ENCODE measurements at places on chromosomes 7 and 10.

GRCh38 chr10:101047961-101048892 is 13.6 kb upstream of the KAZALD1 start:
- no peak for DNase-seq

DNA sequence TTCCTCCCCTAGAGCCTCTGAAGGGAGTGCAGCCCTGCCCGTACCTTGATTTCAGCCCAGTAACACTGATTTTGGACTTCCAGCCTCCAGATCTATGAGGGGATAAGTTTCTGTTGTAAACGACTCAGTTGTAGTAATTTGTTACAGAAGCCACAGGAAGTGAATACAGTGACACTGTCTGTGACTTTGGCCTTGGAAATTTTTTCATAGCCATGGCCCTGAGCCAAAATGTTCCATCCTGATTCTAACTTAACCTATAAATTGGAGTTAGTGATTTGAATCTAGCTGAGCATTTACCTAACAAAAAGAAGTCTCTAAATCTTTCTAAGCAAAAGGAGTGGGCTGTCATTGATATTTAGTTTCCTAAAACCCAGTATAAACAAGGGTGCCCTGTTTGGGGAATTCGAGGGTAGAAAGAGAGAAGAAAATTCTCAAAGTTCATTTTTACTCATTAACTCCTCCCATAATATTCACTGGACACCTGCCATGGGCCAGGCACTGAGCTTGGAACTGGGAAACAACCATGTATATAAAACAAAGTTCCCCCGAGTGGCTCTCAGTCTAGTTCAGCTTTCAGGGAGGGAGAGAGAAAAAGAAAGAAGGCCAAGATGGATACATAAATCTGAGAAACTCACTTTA is 162.3 kb downstream of the SKIDA1 start:
- DNase-seq, result no peak

GRCh38 chr7:945556-946255 is 8.8 kb downstream of the ADAP1 start:
- no peak for DNase-seq

- no peak for DNase-seq
Measured at GRCh38 chr7:157707983-157708918, 371.4 kb downstream of the DNAJB6 start.

DNA sequence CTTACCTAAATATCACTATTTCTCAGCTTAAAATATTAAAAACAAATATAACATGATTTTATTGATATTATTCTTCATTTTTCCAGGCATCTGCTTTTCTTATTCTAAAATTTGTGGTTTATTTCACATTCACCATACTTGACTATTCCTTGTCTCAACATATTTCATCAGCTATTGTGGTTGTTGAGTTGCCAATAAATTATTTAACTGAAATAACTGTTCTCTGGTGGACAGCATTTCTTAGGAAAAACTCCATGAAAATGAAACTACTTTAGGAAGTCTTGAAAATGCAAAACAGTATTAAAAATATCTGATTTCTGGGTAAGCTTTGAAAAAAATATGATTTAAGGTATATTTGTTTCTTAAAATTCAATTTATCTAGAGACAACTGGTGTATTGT is 122.9 kb upstream of the SEMA3A start:
- no peak for DNase-seq

DNA sequence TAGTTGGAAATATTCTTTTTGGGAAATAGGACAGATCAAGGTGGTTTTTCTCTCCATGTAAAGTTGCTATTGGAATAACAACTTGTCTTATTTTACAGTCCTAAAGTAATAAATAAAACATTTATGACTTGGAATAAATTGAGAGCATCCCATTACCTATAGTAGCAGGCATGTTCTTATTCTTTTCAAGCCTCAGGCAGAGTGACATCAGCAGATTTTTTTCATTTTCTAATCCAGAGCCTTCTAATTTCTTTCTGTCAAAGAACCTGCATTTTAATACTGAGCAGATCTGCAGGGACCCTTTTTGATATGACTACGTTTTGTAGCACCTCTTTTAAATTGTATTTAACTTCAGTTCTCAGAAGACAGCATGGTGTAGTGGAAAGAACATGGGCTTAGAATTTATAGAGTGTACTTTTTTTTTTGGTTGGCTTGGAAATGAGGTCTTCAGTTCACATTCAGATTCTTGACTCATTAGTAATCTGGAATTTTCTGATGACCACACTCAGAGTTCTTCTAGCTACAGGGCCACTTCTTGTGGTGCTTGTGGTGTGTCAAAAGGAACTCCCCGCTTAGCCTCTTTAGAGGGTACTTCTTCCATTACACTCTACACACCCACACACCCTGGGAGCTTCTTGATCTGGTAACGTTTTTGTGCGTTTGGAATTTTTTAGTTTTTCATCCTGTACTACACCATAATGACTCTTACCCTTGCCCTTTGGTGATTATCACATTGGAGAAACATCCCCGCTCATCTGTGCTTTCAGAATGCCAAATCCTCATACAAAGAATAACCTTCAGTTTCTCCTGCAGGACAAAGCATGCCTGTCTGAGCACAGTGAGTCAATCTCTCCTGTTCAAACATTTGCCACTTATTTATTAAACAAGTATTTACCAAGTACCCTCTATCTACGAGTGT is 34.6 kb downstream of the AGK start:
- DNase-seq, result peak; percentile 86

GRCh38 chr7:18420748-18421147 is 74.8 kb upstream of the HDAC9 start:
- DNase-seq, result no peak

DNA sequence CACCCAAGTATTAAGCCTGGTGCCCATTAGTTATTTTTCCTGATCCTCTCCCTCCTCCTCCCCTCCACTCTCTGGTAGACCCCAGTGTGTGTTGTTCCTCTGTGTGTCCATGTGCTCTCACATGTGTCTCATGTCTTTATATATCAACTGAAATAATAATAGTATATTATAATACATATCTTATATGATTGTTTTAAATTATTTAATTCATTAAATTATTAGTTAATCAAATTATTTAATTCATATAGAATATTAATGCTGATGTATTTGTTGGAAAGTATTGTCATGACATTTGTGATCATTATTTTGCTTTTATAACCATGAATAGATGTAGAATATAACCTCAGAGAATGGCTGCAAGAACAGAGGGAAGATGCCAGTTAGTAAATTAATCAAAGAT is 647.5 kb downstream of the SORCS3 start:
- no peak for DNase-seq

- DNase-seq, result no peak
Measured at GRCh38 chr7:128115821-128116723, 84.8 kb upstream of the LRRC4 start.

DNA sequence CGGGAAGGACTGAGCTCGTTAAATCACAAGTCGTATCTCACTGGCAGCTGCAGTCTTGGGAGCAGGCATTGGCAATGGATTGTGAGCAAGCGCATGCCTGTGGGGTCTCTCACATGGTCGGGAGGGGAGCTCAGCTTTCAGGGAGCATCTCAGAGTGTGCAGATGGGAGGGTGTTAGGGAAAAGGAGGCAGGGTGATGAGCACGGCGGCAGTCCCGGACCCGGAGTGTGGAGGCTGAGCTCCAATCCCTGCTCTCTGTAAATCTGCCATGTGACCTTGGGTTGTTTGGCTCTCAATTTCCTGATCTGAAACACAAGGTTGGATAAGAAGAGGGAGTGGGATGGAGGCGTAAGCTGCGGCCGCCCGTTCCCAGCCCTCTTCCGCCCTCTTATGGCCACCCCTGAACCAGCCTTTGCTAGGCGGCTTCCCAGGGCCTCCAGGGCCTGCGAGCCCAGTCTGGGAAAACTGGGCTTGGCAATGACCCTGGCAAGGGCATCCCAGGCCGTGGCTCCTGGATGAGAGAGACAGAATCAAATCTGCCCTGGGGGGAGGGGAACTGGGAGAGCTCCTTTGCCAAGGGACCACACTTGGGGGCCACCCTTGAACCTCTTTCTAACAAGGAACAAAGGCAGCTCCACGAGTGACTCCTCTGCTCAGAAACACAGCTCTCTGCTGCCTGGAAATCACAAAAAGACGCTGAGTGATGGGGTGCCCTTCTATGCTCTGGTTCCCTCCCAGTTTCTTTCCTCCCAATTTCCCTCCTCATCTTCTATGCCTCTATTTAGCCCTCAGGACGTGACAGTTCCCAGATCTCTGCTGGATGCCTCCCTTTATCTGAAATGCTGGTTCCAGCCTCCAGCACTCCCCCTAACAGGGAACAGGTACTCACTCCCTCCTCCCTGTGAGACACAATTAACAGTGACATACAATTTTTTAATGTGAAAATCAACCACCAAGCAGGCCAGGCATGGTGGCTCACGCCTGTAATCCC is 41.7 kb upstream of the LOXL4 start:
- DNase-seq, result peak; percentile 92

GRCh38 chr10:29324220-29324841 is 35.5 kb downstream of the LYZL1 start:
- no peak for DNase-seq

GRCh38 chr7:5232874-5233273 is 42.8 kb downstream of the WIPI2 start:
- DNase-seq, result no peak

DNA sequence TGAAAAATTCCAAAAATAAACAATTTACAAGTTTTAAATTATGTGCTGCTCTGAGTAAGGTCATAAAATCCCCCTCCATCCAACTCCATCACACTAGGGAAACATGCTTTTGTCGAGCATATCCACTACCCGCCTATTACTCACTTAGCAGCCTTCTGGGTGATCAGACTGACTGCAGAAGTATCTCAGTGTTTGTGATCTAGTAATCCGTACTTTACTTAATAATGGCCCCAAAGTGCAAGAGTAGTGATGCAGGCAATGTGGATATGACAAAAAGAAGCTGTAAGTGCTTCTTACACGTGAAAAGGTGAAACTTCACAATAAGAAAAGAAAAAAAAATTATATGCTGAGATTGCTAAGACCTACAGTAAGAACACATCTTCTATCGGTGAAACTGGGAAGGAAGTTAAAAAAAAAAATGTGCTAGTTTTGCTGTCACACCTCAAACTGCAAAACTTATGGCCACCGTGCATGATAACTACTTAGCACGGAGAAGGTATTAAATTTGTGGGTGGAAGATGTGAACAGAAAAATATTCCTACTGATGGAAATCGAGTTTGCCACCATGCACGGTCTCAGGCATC is 43.2 kb downstream of the SEMA3C start:
- DNase-seq, result no peak

- DNase-seq, result no peak
Measured at GRCh38 chr7:127629268-127629854, 11.4 kb upstream of the PAX4 start.

DNA sequence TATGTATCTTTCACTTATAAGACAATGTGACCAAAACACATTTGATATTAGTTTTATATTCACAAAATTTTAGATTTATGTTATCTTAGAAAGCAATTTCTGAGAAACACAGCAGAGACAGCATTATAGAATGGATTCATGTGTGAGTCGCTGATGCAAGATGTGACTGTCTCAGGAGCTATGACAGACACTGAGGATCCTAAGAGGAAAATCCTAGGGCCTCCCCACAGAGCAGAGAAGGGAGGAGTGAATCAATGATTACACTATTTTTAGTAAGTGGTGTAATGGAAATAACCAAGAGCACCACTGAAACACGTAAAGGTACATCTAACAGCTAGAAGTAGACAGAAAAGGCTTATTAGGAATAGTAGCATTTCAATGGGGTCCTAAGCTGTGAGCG is 204.0 kb upstream of the PTN start:
- peak; percentile 8 for DNase-seq

DNA sequence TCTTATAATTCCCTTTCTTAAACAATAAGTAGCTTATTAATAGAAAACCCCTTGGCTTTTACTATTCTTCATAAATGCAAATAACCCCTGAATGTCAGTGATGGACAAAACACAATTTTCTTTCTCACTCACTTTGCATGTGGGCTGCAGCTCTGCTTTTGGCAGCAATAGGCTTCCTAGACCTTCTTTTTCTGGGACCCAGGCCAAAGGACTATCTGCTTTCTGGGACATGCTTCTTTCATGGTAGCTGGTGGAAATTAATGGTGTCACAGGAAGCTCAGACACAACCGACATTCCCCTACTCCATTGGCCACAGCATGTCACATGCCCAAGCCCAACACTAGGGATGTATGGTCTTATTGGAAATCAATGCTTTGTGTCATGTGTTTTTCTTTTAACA is 134.3 kb upstream of the MDFIC start:
- no peak for DNase-seq

GRCh38 chr7:285731-286130 is 4.2 kb upstream of the FOXL3 start:
- DNase-seq, result no peak

- DNase-seq, result no peak
Measured at GRCh38 chr7:38185395-38186307, 7.6 kb downstream of the STARD3NL start.

DNA sequence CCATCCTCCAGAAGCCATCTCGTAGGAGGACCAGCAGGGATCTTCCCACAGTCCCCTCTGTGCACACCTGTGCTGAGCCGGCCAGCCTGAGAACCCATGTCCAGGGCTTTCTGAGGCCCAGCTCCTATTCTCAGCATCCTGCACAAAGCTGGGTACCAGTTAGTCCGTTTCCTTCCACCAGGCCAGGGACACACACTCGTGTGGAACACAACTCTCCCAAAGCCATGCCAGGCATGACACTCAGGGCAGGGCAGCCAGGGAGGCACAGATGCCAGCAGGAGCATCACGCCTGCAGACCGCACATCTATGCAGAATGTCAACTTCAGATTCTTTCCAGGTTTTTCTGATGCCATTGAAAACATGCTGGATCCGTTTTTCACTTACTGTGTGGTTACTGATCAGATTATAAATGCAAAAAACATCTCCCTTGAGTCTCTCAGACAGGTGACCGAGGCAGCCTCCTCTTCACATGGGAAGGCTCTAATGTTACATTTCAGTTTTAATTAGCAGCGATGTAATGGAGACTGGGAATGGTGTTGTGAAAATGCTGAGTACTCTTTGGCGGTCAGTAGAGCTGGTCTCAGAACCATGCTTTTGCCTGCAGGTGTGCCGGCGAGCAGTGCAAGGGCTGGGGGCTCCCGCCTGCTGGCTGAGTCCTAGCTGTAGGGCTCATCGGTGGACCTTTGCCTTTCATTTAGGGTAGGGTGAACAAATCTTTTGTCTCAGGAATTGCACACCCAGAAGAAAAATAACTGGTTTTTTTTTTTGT is 3.3 kb upstream of the SUN1 start:
- no peak for DNase-seq

DNA sequence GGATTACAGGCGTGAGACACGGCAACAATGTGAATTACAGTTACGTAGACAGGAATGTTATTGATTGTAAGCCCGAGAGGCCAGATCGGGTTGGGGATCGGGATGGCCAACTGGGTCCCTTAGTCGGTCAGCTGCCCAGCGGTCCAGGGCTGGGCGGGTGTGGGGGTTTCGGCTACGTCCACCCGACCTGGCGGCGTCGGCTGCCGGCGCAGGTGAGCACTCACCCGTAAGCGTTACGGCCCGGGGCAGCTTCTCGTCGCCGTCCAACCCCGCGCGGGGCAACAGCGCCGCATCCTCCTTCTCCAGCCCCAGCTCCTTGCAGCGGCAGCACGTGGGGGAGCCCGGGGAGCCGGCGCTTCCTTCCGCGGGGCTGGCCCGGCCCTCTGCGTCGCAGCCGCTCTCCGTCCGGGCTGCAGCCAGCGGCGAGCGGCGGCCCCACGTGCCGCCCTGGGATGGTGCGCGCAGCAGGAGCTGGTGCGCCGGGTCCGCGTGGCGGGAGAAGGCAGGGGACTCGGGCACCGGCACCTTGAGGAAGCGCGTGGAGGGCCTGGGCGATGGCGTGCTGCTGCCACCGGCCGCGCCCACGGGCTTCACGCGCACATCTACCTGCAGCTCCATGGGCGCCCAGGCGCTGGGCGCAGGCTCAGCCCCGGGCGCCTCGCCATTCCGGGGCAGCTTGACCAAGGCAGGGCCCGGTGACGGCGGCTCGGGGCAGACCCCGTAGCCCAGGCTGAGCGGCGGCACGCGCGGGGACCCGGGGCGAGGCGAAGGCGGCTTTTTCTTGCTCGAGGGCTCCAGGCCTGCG is 609 bp downstream of the KLRG2 start:
- DNase-seq, result peak; percentile 23

Measured in AG08395 (cell line).